ENCODE measurements at places on chromosomes 16 and 17.

DNA sequence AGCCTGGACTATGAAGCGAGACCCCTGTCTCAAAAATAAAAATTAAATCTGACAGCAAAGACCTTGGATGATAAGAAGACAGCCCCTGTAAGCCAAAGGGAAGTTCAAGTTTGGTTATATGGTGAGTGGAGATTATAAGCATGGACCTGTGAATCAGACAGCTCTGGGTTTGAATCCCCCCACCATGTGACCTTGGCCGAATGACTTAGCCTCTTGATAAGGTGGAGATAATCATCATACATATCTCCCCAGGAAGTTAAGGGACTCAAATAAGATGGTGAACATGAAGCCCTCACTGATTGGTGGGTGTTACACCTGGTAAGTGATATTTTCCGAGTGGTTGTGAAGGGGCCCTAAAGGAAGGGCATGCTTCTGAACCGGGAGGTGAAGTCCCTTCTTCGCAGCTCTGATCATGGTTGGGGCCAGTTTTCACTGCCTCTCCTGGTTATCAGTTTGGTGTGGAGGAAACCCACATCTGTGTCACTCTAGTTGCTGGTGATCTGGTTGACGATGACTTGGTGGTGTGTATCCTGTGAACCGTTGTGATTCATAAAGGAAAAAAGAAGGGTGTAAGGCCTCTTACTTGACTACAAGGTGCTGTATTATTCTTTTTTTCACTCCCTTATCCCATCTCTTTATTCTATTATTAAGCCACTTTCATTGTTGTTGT lies 61.7 kb upstream of the CLEC18A start:
- DNase-seq, result no peak

DNA sequence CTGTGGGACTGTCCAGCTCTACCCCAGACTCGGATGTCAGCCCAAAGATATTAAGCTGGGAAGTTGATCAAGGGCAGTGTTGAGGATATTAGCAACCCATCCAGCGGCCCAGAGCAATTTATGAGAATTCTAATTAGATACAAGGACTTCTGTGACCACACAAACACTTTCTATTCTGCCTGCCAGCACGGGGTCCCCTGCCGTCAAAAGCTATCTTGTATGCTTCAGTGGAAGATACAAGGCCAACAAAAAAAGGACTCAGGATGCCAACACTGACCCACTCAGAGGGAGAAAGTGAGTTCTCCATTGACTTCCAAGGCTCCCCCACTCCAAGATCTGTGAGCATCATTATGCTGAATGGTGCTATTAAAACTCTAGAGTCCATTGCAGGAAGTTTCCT lies 390.7 kb downstream of the GRIN2A start:
- no peak for DNase-seq

DNA sequence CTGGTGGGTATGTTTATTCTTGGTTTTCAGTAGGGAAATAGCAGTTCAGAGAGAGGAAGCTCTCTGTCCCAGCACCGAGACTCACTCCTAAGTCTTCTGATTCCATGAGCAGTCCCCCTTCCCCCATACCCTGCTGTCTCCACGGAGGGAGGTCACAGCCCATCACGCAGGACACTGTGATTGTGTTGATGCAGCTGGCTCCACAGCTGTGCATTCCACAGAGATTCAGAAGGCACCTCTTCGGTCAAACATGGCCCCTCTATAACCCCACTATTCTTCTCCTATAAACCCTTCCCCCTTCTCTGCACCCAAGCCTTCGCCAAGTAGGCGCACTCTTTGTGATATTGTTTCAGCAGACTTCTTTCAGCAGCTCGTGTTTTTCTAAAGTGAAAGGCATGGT lies 104.3 kb upstream of the HLF start:
- no peak for DNase-seq

- DNase-seq, result no peak
These were observed 51.6 kb upstream of the CRISPLD2 start for GRCh38 chr16:84768061-84768807.

- DNase-seq, result no peak
These were observed 276.7 kb downstream of the C16orf95 start for GRCh38 chr16:87040169-87041117.

DNA sequence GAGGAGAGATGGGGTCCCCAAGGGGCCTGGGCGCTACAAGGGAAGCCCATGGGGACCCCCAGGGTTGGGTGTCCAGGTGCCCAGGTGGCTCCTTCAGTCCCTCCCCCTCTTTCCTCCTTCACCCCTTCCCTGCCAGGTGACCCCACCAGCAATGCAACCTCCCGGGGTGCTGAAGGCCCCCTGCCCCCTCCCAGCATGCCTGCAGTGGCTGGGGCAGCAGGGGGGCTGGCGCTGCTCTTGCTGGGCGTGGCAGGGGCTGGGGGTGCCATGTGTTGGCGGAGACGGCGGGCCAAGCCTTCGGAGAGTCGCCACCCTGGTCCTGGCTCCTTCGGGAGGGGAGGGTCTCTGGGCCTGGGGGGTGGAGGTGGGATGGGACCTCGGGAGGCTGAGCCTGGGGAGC lies 4.0 kb downstream of the EFNB3 start:
- no peak for DNase-seq

DNA sequence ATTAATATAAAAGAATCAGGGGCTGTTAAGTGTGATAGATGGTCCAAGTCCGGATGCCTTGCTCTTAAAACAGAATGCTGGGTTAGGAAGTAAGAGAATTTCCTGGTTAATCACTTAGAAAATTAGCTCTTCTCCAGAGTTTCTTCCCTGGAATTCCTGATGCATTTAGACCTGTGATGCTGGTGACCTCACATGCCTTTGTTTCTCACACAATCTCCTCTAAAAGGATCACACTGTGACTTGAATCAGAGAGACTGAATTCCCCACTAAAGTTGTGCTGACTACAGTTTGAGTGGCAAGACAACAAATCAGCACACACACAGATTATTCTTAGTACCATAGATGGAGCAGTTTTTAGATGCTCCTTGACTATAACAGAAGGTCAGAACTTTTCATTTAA lies 4.4 kb upstream of the RNF43 start:
- DNase-seq, result no peak

GRCh38 chr16:57479205-57479975 lies 6.9 kb downstream of the DOK4 start:
- no peak for DNase-seq

- DNase-seq, result no peak
These were observed 631 bp downstream of the NLRC5 start for GRCh38 chr16:56989988-56990387.

- no peak for DNase-seq
These were observed 26.7 kb downstream of the VPS35L start for GRCh38 chr16:19582050-19582831.

DNA sequence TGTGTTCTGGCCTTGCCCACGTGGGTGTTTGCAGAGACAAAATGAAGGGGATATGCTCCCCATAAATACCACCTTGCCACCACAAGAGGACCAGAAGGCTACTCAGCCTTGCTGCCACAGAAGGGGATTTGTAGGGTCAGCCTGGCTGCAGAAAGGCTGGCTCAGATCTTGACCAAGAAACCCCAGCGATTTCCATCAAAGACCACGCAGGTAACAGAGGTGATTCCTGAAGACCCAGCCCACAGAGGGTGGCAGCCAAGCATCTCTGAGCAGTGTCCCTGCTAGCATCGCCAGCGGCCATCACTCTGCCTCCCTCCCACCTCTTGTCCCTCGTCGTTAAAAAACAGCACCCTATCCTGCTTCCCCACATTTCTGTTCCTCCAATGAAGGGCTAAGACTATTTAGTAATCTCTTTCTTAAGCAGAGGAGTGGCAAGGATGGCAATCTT lies 54.9 kb downstream of the BEAN1 start:
- no peak for DNase-seq

DNA sequence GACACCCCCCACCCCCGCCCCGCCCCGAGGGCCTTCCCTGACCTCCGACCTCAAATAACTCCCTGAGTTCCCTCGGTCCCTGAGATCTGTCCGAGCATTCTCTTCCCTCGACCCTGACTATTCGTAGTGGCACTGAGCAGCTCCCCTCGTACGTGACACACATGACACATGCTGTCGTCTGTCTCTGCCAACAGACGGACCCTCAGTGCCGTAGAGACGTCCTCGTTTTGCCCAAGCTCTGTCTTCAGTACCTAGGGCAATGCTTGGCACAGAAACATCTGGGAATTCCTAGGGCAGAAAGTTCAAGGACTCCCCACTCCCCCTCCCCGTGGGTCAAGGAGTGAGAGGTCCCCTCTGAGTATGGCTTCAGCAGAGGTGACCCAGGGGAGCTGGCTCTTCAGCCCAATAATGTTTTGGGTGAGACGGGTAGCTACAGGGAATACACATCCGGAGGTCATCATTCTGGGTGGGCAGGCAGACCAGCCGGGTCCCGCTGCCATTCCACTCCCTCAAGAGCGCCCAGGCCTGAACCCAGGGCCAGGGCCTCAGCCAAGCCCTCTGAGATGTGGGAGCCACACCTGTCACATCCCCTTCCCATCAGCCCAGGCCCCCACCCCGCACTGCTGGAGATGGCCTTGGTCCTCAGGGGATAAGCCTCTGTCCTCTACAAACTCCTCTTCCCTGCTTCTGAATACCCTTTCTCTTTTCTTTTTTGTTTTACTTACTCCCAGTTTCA lies 671 bp upstream of the FADS6 start:
- DNase-seq, result no peak

DNA sequence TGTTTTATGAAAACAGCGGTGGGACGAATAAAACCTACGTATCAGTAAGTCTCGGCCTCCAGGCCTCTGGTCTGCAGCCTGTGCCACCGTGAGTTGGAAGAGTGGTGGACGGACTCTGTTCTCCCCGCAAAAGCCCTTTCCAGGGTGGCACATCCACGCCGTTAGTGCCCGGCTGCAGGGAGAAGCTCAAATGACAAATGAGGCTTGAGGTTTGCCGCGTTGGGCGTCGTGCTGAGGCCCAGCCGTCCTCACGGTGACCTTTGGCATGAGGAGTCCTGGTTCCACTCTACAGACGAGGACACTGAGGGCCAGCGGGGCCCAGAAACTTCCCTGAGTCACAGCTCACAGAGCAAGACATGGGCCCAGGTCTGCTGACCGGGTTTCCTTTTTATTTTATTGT lies 40.2 kb downstream of the JPH3 start:
- DNase-seq, result no peak

DNA sequence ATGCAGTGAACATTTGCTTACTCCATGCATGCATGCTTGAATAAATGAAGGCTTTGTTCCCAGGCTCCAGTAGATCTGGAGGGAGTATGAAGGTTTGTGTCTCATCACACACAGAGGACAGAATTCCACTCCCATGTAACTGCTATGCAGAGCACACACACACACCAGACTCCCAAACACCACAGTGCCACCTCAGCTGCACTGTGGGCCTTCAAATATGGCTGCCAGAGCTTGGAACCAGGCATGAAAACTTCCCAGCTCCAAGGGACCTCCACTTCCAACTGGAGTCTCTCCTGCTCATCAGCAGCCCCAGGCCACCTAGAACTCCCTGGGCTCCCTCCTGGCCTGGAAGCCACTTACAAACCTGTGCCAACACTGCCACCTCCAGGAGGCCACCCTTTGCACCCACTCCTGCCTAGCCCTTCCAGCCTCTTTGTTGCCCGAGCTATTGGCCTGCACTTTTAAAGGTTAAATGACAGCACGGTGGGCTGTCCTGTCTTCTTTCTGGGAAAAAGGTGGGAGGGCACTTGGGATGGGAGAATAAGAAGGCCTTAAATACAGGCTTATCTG lies 151.2 kb downstream of the ZNF423 start:
- no peak for DNase-seq

Data from NCI-H748 treated with DMSO at 0.1 percent for 48 hours (cell line).